ENCODE measurements at places on chromosomes 12 and 14. TPM values are rescaled to one million over a fixed set of nuclear protein-coding genes. Genes with fewer than 3 reads are reported as not detected.

- H3K27ac ChIP-seq = no peak overlapping the region
- H3K4me3 ChIP-seq = no peak overlapping the region
- H3K27me3 ChIP-seq = no peaks in the 10 kb centered on the region
- H3K4me1 ChIP-seq = peaks cover 29% of the 10 kb centered on the region
- no peaks in the 10 kb centered on the region for H3K36me3 ChIP-seq
- no peak for DNase-seq
Observed at GRCh38 chr14:61098721-61099120, 117.7 kb downstream of the SLC38A6 start.

- no peak overlapping the region for H3K4me3 ChIP-seq
- H3K4me1 ChIP-seq = no peaks in the 10 kb centered on the region
- no peak overlapping the region for H3K27ac ChIP-seq
- DNase-seq = no peak
- H3K27me3 ChIP-seq = no peaks in the 10 kb centered on the region
Observed at GRCh38 chr12:58521796-58522195, 398.5 kb downstream of the LRIG3 start.

DNA sequence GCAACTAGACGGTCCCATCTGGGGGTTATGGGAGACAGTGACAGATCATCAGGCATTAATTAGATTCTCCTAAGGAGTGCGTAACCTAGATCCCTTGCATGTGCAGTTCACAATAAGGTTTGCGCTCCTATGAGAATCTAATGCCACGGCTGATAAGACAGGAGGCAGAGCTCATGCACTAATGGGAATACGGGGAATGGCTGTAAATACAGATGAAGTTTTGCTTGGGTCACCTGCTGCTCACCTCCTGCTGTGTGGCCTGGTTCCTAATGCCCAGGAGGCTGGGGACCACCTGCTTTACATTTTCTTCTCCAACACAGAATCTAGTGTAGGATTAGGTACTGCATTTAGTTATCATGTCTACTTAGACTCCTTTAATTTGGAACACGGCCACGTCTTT is 49.7 kb upstream of the SAV1 start:
- no peaks in the 10 kb centered on the region for H3K27me3 ChIP-seq
- no peak for DNase-seq
- peaks cover 30% of the 10 kb centered on the region for H3K36me3 ChIP-seq
- no peak overlapping the region for H3K4me3 ChIP-seq
- H3K4me1 ChIP-seq = no peaks in the 10 kb centered on the region

DNA sequence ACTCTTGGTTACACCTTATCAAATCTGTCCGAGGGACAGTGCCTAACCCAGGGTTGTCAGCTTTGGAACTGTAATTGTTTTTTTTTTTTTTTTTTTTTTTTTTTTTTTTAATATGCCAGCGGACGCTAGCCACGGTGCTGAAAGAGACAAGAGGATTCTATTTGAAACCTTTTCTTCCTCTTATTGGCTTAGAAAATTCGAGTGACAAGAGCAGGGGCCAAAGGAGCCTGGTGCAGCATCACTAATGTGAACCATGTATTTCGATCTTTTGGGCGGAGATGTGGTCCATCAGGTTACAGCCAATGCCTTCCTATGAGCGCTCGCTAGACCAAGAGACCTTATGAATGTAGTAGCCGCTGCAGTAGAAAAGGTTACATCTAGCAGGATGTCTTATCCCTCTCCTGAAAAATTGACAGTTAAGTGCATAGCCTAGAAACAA is 922 bp downstream of the PTPRR start:
- no peak overlapping the region for H3K27ac ChIP-seq
- no peaks in the 10 kb centered on the region for H3K4me1 ChIP-seq
- no peaks in the 10 kb centered on the region for H3K36me3 ChIP-seq
- H3K27me3 ChIP-seq = peaks cover 31% of the 10 kb centered on the region
- no peak overlapping the region for H3K4me3 ChIP-seq

DNA sequence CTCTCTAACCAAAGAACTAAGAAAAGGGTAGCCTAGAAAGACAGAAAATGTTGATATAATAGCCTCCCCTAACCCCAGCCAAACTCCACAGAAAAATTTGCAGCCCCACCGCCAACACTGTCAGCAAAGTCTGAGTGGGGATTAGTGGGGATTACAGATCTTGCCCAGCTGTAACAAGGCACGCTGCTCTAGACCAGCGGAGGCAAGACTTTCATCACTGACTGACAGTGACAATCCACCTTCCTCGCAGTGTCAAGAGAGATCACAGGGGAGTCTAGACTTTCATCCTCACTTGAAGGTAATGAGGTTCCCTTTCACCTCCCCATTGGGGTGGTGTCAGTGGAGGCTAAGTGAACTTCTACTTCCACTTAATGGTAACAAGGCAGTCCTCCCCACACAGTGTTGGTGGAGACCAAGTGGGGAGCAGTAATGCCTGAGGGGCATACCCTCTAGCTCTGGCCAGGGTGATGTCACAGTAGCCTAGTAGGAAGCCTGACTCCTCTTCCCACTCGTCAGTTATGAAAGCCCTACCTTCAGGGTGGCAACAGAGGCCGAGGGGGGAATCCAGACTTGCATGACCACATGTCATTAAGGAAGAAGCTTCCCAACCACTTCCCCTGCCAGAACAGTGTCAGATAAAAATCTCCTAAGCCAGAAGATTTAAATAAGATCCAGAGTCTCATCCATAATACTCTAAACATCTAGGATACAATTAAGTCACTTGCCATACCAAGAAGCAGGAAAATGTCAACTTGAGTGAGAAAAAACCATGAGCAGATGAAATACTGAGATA is 91.7 kb upstream of the RASSF8 start:
- H3K4me3 ChIP-seq = no peak overlapping the region
- H3K27ac ChIP-seq = no peak overlapping the region

Gene ANKS1B
- total RNA-seq = 2.3 TPM

Gene ALG10B
- total RNA-seq = 7.3 TPM

Gene ASIC1
- total RNA-seq = 1.3 TPM

Gene ACOT6
- not detected for total RNA-seq
